ENCODE measurements at places on chromosomes 11 and 22.
A peak's percentile ranks its signal among the peaks of the same experiment; 100 is the strongest.

- no peak for DNase-seq
Measured at GRCh38 chr11:17098658-17099057, 21.2 kb upstream of the RPS13 start.

DNA sequence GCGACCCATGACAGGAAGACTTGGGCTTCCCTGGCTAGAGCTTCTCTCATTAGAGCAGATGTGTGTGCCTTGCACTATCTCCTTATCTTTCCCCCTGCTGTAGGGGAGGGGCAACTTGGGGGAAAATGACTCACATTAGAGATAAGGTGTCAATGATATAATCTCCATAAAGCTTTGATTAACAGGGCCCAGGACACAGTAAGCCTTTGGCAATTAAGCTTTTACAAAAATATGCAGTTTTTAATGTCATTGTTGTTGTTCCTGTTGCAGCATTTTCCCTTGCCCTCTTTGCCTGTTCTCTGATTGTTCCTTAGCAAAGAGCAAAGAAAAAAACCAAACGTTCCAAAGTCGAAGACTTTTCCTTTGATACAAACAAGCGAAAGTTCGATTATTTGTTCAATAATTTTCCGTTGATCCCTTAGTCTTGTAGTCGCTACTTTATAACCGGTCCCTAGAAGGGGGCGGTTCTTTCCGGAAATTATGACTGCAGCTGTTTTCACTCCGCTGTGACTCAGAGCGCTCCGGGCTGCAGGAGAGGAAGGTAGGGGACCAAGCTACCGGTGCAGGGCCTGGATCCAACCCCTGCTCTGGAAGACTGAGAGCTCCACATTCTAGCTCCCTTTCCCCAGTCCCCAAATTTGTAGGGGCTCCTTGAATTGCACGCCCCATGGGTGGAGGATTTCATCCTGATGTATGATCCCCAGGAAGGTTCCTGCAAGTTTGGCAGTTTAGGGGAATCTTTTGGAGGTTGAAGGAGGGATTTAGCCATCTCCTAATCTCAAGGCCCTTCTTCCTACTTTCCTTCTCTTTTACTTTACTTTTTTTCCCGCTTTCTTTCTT, at the start of gene VWA5A:
Gene VWA5A, plus strand, starts transcription at position 509 of the 840 bp plus-strand sequence. CDS start 2,062 bp downstream, outside the sequence.
- peak; percentile 57 for DNase-seq

GRCh38 chr11:79538775-79539174, 97.9 kb upstream of the TENM4 start:
- no peak for DNase-seq

GRCh38 chr11:93939084-93939760, 81.9 kb upstream of the HEPHL1 start:
- DNase-seq, result no peak

DNA sequence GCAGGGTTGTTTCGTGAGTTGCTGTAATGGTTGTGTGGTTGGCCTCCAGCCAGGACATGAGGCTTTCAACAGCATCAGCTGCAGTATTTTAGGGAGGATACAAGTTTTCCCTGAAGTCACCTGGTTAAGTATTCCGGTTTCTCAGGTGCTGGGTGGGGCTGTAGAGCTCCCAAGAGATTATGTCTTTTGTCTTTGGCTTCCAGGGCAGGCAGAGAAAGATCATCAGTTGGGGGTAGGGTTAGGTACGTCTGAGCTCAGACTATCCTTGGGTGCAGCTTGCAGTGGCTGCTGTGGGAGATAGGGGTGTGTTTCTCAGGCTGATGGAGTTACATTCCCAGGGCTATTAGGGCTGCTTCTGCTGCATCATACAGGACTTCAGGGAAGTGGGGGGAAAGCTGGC, 47.5 kb upstream of the MRGPRX1 start:
- DNase-seq, result no peak

GRCh38 chr11:14012846-14013245, 50.3 kb downstream of the SPON1 start:
- DNase-seq, result no peak

DNA sequence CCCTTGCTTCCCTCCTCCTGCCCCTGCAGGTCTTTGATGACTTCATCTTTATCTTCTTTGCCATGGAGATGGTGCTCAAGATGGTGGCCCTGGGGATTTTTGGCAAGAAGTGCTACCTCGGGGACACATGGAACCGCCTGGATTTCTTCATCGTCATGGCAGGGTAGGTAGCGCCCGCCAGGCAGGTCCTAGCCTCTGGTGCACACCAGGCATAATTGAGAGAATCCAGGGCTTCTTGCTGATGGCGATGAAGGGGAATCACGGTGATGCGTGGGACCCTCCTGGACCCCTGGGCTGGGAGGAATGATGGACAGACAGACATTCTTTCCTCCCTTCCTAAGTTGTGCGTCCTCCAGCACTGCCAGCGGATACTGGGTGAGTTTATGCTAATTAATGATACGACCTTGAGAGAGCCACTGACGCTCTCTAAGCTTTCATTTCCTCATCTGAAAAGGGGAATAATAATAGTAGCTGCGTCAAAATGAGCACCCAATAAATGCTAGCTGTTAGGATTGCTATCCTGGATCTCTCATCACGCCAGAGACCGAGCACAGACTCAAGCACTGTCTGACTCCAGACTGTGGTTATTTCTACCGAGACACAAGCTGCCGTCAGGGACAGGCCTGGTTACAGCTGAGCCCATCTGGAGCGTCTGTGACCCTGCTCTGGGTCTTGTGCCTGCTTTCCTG, 30.1 kb downstream of the CACNA1I start:
- no peak for DNase-seq

- no peak for DNase-seq
Measured at GRCh38 chr11:17747131-17747955, 12.8 kb downstream of the KCNC1 start.
